ENCODE measurements at places on chromosomes 5 and 9.

DNA sequence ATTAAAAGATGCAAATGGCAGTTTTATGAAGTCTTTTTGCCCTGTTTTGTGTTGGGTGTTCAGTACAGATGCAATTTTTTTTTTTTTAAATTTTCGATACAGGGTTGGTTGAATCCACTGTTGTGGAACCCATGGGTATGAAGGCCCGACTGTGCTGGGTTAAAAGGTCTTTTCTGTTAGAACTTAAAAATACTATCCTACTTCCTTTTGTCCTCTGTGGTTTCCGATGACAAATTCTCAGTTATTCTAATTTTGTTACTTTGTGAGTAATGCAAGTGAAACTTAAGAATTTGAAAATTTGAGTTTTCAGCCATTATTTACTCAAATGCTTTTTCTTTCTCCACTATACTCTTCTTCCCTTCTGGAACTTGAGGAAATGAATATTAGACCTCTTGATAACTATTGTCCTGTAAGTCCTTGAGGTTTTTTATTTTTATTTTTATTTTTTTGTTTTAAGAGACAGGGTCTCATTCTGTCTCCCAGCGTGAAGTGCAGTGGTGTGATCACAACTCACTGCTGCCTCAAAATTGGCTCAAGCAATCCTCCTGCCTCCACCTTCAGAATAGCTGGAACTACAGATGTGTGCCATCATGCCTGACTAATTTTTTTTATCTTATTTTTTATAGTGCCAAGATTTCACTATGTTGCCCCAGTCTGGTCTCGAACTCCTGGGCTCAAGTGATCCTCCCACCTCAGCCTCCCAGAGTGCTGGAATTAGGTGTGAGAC lies 67.5 kb downstream of the ZCCHC7 start:
- no peak for DNase-seq

GRCh38 chr5:144463481-144464223 lies 293.0 kb downstream of the KCTD16 start:
- DNase-seq: no peak

DNA sequence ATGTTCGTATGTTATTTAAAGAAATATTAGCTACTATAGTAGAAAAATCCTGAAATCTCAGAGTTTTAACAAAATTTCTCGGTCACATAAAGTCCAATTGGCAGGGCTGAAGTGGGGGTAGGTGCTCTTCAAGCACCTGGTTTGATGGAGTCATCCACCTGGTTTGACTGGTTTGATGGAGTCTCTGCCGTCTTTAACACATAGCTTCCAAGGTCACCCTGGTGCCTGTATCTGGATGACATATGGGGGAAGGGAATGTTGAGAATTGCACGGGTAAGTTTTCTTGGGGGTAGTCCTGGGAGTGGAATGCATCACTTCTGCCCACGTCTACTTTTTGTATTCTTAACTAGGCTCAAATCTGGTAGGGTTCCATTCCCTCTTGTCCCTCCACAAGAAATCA lies 351.2 kb downstream of the SH3GL2 start:
- no peak for DNase-seq

GRCh38 chr5:72811849-72812248 lies 4.6 kb upstream of the TNPO1 start:
- no peak for DNase-seq

DNA sequence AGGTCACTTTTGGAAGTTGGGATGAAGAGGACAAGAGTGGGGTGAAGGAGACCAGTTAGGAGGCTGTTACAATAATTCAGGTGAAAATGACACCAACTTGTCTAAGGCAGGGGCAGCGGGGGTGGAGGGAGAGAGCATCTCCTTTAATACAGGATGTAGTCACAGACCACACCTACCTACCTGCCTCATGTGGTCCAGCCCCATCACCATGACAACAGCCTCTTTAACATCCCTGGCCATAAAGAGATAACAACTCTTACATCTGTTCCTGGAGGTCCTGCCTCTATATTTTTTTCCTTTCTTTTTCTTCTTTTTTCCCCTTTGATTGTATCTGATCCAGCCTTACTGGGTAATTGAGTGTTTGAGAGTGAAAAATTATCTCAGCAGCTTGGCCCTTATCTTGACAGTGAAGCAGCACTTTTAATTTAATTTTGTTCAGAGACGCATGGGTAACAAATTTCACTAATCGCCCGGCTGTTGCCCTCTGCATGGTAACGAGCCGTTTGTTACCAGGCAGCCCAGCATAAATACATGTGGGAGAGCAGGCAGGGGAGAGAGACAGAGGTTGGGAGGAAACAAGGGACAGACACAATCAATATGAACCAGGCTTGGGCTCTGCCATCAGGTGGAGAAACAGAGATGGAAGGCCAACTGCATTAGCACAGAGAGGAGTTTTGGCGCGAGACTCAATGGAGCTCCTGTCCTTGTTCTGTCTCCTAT lies 338.1 kb downstream of the ASTN2 start:
- no peak for DNase-seq

DNA sequence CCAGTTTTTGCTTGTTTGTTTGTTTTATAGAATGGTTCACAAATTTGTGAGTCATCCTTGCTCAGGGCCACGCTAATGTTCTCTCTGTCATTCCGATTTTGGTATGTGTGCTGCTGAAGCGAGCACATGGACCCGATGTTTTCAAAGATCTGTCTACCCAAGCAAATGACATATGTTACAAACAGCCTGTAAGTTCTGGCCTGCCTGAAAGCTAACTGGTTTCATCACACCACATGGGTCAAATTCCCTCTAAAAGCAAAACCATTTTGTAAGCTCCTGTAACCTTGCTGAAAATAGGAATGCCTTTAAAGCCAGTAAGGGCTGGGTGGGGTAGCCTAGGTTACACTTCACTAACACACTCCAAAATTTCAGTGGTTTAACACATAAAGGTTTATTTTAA lies 25.4 kb downstream of the DMRT3 start:
- no peak for DNase-seq

DNA sequence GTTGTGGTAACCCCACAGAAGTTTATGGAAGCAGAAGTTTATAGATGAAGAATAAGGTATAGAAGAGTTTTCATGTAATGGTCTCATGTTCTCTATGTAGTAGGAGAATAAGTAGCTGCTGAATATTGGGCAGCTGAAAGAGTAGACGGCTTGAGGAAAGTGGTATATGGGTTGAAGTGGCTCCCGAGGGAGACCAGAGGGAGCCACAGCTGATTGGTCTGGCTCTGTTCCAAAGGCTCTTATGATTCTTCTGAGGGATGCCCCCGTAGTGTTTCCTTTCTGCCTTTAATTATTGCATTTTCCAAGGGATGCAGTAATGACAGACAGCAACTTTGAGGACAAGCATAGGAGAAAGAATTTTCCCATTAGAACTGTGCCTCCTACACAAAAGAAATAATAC lies 30.1 kb upstream of the TENT2 start:
- no peak for DNase-seq

DNA sequence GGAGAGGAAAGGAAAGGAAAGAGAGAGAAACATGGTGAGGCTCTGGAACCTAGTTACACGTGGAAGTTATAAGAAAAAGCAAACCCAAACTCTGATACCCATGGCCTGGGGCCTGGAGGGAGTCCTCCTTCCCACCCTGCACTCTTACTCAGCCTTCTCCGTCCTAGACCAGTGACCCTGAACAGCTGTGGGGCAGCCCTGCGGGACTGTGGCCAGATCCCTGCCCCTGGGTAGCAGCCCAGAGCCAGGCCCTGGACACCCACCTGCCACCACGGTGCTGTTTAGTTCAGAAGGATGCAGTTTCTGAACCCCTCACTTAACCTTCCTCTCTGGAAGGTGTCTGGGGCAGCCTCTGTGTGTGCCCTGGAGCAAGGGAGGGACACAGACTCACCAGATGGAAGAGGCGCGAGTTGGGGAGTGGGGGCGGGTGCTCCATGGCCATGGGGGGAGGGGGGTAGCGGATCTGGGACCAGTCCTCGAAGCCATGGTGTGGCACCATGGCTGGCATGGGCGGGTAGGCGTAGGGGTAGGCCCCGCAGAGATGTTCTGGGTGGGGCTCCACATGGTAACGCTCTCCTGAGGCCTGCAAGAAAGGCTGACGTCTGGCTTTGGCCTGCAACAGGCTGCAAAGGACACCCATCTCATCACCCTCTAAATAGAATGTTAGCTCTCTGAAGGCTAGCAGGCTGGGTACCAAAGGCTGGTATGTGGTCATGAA lies 13.0 kb downstream of the GPX3 start:
- DNase-seq: no peak

DNA sequence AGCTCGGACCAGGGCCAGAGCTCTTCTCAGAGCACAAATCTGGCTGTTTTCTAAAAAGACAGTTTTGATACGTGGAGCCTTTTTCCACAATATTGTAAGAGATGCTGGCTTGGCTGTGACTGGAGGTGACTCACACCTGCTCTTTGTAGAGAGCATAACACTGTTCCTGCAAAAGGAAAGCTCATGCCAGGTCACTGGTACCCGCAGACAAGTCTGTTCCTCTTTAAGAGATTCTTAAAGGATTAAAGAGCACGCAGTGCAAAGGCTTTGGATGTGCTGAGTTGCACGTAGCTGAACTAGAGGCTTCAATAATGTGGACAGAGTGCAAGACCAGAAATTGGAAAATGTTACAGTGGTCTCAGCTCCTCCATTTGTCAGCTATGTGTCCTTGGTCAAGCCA lies 19.0 kb downstream of the ACTL7B start:
- no peak for DNase-seq

- DNase-seq: no peak
These were observed 65.9 kb downstream of the CWC27 start for GRCh38 chr5:64834611-64835010.

GRCh38 chr5:674630-675011 lies 18.5 kb downstream of the TPPP start:
- DNase-seq: no peak

All from stimulated activated CD4-positive, alpha-beta T cell treated with anti-CD3 and anti-CD28 coated beads, TNF-alpha, amount 100 ng/mL, for 1 hour (primary cell).